Stimulated activated CD8-positive, alpha-beta memory T cell treated with anti-CD3 and anti-CD28 coated beads, Interleukin-7, amount 100 ng/mL, for 1 hour (primary cell): ENCODE measurements at places on chromosomes 7 and 10.

DNA sequence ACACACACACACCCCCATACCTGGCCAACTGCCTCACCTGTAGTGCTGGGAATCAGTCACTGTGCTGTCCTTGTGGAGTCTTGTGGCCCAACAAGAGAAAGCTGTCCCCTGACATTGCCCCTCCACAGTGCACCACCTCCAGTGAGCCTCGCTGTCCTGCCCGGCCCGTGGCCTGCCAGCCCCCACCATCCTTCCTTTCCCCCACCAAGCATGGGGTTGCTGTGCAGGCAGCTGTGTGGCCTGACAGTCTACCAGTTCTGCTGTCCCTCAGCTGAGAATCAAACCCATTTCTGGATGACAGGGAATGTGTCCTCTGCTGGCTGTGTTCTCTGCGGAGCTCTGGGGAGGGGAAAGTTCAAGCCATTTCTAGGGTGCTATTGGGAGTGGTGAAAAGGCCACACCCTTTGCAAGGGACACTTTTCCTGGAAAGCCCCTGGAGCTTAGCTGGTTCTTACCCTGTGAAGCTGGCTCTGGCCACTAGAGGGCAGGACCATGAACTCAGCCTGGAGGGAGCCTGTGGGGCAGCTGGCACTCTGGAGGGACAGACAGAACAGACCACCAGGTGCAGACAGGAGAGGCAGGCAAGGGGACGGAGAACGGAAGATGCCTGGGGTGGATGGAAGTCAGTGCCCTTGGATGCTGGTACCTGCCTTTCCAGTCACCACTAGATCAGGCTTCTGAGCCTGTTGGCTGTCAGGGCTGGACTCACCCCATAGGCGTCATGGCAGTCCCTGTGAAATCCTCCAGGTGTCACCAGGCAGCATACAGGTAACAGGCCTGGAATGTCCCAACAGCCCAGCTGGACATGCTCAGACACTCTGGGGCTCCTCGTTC, 10.5 kb upstream of the MTPAP start:
- DNase-seq = no peak

- no peak for DNase-seq
Measured at GRCh38 chr10:119713744-119714483, 11.9 kb upstream of the INPP5F start.

DNA sequence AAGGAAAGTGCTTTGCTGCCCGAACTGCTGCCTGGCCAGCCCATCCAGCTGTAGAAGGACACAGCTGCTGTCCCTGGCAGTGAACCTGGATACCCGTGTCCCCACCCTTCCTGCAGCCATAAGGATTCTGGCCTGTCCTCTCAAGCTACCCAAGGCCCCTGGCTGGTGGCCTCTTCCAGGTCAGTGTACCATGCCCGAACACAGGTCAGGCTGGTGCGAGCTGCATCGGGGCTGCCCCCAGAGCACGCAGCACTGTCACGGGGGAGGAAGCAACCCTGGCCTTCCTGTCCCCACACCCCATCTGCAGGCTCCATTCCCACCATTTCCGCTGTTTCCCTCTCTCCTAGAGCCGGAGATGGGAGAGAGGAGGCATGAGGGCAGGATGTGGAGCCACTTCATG, 30.5 kb upstream of the PWWP2B start:
- no peak for DNase-seq

DNA sequence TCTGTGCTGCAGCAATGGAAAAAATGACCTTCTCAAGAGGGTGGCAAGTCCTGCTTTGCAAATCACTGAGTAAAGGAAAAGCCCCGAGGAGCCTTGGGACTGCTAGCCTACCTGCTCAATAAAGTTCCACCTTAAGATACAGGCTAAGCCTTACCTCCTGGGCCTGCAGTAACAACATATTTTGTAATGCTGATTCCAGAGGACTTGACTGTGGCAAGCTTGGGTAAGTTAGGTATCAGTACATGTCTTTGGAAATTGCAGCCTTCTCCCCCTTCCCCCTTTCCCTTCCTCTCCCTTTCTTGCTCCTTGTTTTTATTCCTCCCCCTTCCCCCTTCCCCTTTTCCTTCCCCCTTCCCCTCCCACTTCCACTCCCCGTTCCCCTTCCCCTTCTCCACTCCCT, 126.2 kb downstream of the SORCS3 start:
- no peak for DNase-seq

DNA sequence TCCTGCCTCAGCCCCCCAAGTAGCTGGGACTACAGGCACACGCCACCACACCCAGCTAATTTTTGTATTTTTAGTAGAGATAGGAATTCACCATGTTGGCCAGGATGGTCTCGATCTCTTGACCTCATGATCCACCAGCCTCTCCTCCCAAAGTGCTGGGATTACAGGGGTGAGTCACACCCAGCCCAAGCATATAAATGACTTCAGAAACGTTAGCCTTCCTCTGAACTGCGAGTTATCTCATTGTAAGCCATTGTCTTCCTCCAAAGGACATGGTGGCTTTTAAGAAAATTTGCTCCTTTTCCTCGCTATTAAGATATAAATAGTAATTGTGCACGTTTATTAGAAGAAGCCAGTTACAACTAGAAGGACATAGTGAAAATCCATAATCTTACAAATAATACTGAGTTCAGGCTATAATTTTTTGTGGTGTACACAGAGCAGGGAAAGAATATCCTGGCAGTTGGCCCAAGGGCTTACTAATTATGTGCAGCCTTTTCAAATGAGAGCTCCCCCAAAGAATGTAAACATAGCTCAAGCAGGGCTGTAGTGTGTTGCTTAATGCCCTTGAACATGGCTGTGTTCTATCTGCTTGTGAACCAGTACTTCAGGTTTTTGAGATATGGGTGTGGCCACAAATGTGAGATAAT, 495.8 kb downstream of the PARD3 start:
- DNase-seq = no peak

DNA sequence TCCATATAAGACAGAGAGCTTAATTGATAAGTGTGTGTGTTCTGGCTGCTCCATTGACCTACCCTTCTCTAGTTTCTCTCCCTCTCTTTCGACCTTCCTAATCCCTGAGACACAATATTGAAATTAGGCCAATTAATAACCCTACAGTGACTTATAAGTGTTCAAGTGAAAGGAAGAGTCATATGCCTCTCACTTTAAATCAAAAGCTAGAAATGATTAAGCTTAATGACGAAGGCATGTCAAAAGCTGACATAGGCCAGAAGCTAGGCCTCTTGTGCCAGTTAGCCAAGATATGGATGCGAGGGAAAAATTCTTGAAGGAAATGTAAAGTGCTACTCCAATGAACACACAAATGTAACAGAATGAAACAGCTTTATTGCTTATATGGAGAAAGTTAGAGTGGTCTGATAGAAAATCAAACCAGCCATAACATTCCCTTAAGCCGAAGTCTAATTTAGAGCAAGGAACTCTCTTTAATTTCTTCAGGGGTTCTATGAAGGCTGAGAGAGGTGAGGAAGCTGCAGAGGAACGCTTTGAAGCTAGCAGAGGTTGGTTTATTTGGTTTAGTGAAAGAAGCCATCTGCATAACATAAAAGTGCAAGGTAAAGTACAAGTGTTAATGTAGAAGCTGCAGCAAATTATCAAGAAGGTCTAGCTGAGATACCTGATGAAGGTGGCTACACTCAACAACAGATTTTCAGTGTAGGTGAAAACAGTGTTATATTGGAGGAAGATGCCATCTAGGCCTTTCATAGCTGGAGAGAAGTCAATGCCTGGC, 53.8 kb downstream of the ST7 start:
- DNase-seq = no peak

DNA sequence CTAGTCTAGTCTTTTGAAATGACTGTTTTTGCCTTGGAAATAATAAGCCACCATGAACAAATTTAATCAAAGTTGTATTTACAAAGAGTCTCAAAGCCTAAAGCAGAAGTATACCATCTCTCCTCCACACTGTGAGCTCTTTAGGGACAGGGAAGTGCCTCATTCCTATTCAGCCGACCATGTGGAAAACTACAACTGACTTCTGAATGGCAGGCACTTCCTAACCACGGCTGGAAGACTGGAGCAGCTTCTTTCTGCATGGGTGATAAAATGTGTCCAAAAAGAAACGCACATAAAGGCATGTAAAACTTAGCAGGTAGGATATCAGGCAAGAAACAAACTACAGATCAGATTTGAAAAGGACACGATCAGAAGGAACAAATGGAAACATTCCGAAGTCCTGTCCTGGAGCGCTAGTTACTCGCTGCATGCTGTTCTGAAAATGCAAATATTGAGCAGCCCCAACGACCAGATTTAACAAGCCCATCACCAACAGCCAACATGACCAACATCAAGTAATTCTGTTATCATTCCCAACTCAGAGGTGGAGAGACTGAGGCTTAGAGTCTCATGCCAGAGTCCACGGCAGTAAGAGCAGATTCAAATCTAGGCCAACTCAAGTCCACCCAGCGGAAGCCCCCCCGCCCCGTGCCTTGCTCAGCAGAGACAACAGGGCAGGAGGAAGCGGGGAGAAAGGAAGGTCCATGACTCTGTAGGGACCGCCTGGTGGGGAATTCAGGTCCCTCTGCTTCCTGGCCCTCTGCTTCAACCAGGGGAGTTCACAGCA, 26.5 kb downstream of the CTBP2 start:
- DNase-seq = no peak

DNA sequence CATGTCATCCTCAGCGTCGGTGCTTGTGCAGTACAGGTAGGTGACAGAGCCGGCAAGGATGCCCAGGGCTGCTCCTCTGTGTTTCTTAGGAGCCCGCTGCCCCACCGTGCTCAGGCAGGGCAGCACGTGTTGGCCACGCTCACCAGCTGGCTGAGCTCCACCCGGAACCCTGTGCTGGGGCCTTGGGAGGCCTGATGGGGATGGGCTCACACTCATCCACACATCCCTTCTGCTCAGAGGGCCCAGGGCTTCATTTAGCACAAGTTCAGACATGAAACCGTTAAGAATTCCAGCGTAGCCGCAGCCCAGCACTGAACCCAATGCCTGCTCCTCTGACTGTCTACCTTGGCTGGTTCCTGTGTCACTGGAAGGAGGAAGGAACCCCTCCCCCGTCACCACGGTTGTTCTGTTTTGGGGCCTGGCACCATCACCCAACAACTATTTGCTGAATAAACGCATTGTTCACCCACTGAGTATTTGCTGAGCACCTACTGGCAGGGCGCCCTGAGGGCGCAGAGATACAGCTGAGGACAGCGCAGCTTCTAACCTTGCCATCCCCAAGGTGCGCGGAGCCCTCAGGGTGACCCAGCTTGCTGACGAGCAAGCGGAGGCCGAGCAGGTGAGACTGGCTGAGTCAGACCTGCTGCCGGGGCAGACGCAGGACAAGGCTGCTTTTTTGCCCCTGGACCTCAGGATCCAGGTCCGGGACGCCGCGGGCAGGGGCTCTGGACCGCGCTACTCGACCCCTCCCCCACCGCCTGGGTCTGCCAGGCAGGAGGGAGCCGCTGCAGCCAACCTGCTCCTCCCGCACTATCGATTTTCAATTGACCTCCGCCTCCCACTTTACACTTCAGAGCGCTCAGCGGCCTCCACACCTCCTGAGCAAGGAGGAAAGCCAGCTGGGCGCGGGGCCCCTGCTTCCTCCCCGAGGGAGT, 50.6 kb upstream of the RET start:
- no peak for DNase-seq

DNA sequence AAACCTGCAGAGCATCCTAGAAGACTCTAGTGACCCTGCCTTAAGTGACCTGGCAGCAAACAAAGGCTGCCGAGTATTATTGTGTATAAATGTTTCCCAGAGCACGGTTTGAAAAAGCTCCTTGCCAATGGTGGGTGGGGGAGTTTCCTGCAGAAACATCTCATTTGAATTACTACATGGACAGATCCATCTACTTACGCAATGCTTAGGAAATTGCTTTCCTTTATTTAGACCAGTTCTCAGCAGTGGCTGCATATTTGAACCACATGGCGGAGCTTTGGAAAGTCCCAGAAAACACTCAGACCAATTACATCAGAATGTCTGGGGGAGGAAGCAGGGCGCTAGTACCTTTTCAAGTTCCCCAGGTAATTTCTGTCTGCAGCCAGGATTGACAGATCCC, 560.9 kb downstream of the SDK1 start:
- DNase-seq = no peak

DNA sequence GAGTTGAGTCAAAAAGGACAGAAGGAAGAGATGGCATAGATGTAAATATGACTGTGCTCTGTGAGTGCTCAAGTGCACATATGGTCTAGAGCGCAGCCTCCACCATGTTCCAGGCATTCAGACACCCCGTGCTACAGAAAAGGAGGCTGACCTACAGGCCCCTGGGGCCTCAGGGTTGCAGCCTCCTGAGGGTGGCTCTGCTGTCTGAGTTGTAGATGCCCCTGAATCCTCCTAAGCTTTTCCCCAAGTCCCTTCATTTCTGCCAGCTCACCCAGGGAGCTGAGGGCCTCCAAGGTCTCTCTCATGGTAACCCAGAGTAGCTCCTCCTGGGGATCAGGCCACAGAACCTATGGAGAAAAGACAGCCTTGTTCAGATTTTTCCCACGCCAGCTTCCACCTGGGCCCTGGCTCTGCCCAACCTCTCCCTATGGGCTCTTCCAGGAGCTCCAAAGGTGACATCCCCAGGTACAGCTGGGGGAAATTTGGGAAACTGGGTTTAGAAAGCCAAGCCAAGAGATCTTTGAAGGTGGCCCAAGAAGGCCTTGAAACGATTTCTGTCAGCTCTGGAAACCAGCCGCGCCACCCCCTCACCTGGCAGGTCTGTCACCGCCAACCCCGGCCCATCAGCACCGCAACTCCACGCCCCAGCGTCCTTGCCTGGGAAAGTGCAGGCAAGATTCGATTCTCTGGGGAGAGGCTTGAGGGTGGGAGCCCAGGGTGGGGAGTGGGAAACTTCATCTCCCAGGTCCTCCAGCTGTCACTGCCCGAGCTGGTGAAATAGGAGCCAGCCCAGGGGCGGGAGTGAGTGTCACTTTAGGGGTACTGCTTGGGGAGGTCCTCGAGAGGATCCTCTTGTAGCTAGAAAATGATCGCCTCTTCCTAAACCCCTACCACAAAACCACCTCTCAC, 2.4 kb downstream of the ZNF467 start:
- no peak for DNase-seq

GRCh38 chr10:110535958-110536891, 31.3 kb upstream of the SMC3 start:
- peak; percentile 24 for DNase-seq
